ENCODE measurements at places on chromosomes 11 and 22.

DNA sequence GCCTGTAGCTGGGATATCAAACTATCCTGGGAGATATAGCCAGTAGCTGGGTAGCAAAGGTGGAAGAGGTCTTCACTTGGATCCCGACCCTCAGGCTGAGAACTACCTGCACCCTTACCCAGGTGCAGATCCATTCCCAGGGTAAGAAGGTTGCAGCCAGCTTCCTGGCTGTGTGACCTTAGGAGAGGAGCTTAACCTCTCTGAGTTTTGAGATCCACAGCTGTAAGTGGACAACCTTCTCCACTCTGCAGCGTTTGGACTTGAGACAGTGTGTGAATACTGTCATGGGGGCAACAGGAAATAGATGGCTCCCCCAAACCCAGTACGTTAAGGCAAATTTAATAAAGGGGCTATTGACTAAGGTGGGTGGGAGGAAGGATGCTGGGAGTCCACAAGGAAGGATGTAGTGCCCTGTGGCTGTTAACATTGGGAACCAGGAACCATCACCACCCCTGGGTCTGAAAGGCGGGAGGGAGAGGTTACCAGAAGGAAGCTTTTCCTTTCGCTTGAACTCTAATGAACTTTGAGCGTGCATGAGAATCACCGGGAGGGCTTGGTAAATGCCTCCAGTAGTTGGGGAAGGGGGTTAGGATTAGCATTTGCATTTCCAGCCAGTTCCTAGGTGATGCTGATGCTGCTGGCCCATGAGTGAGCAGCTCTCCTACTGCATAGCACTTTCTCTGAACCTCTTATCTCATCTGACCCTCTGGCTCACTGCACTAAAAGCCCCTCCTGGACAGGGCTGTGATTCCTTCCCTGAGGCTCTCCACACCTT is 24.4 kb downstream of the SGSM1 start:
- no peak overlapping the region for H3K4me3 ChIP-seq
- H3K36me3 ChIP-seq = peaks cover 10% of the 10 kb centered on the region
- no peaks in the 10 kb centered on the region for H3K4me1 ChIP-seq
- DNase-seq = no peak
- no peaks in the 10 kb centered on the region for H3K27me3 ChIP-seq

DNA sequence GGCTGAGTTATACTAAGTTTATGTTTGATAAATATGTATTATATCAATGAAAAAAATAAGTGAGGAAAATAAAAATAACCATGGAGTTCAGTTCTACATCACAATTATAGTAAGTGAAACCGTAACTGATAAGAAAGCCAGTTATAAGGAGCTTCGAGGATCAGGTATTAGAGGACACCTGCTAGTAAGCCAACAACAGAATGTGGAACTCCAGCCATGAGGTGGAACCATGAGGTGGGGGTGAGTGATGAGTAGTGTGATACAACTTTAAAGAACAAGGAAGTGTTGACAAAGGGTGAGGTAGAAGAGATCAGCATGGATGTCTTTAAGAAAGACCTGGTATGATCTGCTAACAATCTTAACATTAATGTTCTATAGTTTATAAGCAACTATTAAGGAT is 452.9 kb downstream of the GUCY1A2 start:
- no peaks in the 10 kb centered on the region for H3K4me1 ChIP-seq
- H3K36me3 ChIP-seq = no peaks in the 10 kb centered on the region
- no peaks in the 10 kb centered on the region for H3K27me3 ChIP-seq
- no peak for DNase-seq
- H3K27ac ChIP-seq = no peak overlapping the region

- no peaks in the 10 kb centered on the region for H3K4me1 ChIP-seq
- H3K27ac ChIP-seq = no peak overlapping the region
- H3K4me3 ChIP-seq = peak overlapping the region; percentile 29
- no peak for DNase-seq
- no peaks in the 10 kb centered on the region for H3K36me3 ChIP-seq
These were observed 263.6 kb downstream of the CTTN start for GRCh38 chr11:70661761-70662501.

DNA sequence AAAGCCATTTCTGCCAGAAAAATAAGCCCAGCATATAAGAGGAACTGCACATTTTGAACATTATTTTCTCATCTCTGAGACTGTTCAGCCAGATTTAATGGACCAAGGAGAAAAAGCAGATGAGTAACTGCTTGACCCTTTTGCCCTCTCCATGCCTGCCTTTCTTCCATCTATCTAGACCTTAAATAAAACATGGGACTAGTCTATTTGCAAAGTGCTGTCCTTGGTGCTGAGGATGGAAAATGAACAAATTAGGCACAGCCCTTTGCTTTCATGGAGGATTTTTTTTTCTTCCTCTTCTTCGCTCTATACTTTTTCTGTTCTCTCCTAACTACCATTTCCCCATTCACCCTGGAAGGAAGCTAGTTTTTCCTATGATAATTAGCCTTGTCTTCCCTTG is 361.3 kb downstream of the GRM5 start:
- no peaks in the 10 kb centered on the region for H3K36me3 ChIP-seq
- no peaks in the 10 kb centered on the region for H3K4me1 ChIP-seq
- H3K27ac ChIP-seq = no peak overlapping the region
- H3K4me3 ChIP-seq = no peak overlapping the region
- H3K27me3 ChIP-seq = no peaks in the 10 kb centered on the region

DNA sequence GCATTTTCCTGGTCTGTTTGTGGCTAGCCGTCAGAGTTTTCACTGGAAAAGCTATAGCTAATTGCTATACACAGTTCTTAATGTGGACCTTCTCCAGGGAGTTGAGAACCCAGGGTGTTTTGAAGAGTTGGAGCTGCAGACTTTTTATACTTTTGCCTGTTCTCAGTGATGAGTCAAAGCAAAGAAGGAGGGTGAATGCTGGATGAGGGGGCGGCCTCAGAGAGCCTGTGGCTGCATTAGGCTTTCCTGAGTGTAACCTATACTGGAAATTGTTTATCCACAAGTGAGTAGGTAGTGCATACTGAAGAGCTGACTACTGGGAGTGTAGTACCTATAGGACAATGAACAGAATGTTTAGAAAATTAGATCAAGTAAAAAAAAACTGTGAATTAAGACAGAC is 79.7 kb upstream of the HORMAD2 start:
- peaks cover 4% of the 10 kb centered on the region for H3K4me1 ChIP-seq
- DNase-seq = no peak
- H3K4me3 ChIP-seq = no peak overlapping the region
- H3K36me3 ChIP-seq = peaks cover 9% of the 10 kb centered on the region
